Activated CD4-positive, alpha-beta T cell treated with anti-CD3 and anti-CD28 coated beads, Interleukin-10, Interleukin-2, amounts not matched to agents 100 ng/mL and 50 ng/mL, durations not matched to agents 16 hours and 8 hours (primary cell): ENCODE measurements at places on chromosomes 11 and 22.

GRCh38 chr22:28111501-28112189 is 192.6 kb upstream of the PITPNB start:
- DNase-seq = no peak

GRCh38 chr11:101913656-101914055 is 1.2 kb upstream of the CEP126 start:
- DNase-seq = no peak

- no peak for DNase-seq
These were observed 75.2 kb downstream of the ISX start for GRCh38 chr22:35140879-35141745.

DNA sequence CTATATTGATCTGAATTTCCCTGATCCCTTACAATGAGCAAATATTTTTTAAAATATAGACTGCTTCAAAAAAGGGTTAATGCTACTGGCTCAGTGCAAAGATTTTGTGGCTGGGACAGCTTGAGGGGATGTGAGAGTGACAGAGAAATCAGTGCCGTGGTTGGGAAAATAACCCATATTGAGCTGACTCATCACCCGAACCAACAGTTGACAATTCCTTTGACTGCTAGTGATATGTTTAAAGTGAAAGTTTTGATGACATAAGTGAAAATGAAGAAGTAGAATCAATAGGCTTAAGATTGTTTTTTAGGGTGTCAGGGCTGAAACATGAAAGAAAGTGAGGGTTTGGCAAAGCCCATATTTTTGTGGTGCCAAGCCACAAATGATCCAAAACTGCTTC is 257.1 kb upstream of the TENM4 start:
- DNase-seq = peak; percentile 26

GRCh38 chr11:104124979-104125378 is 39.0 kb downstream of the PDGFD start:
- DNase-seq = no peak

- no peak for DNase-seq
These were observed 44.3 kb downstream of the MICAL3 start for GRCh38 chr22:17980015-17980590.

DNA sequence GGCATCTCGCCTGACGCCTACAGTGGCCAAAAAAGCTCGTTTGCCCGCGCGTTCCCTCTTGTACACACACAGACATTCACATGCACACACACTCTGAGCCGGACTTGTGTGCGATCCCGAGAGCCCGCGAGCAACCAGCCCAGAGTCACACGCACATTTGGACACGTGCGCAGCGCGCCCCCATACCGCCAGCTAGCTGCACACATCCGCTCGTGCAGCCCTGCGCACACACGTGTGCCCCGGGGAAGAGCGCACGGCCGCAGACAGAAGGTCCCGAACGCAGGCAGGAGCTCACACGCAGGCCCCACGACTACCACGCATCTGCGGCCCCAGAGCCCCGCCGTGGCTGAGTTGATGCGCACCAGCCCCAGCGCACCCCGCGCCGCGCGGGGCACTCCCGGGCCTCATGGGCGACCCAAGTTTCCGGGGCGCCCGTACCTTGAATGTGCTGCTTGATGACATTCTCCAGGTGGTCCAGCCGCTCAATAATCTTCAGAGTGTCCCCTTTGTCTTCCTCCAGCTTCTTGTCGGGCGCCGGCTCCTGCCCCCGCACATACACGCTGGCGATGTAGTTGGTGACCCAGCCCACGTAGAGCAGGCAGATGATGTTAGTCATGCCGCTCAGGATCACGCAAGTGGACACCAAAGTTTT is 758 bp downstream of the GALNT18 start:
- peak; percentile 62 for DNase-seq

DNA sequence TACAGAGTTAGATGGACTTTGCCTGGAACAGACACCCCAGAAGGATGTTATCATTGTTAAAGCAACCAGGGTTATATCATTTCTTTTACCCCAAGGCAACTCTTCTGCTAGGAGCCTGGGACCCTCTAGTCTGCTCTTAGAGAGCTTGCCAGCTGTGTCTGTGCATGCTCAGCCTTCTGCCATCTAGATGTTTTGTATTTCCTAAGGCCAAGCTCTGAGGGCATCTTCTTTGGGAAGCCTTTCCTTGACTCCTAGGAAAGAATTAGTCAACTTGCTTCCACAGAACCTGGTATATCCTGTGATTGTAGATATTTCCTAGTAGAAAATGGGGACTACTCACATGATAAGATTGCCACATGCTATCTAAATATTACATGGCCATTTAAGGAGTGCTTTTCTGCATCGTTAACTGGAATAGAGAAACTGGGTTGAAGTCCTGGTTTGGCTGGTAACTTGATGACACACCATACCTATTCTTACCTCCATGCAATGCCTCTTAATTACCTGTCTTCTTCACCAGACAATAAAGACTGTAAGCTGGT is 87.6 kb downstream of the STIM1 start:
- DNase-seq = no peak

DNA sequence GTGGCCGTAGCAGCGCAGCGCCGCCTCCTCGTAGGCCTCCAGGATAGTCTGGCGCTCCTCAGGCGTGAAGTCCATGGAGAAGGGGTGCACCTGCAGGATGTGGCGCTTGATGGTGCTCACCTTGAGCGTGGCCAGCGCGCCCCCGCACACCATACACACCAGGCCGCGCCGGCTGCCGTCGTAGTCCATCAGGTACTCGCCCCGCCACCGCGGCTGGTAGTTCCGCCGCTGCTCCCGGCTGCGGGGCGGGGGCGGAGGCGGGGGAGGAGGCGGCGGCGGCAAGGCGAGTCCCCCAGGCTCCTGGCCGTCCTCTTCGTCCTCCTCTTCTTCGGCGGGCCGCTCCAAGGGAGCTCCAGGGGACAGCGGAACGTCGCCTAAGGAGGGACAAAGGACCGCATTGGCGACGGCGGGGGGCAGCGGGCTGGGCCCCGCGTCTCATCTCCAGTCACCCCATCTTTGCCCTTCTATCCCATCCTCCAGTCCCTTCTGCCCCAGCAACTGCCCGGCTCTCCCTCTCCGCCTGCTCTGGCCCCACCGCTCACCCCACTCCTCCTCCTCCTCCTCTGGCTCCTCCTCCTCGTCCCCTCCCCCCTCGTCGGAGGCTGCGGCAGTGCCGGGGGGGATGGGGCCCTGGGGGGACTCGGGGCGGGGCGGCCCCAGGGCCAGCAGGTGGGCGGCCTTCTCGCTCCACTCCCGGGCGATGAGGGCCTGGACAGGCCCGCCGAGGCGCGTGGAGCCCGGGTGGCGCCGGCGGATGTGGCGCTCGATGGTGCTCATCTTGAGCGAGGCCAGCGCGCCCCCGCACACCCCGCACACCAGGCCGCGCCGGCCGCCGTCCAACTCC is 4.9 kb downstream of the ZFTA start:
- no peak for DNase-seq

- DNase-seq = no peak
These were observed 784 bp upstream of the SYNGR1 start for GRCh38 chr22:39348909-39349505.

GRCh38 chr22:30665786-30666185 is 1.9 kb downstream of the DUSP18 start:
- DNase-seq = no peak

- no peak for DNase-seq
These were observed 62.6 kb downstream of the PRCP start for GRCh38 chr11:82837650-82838049.

DNA sequence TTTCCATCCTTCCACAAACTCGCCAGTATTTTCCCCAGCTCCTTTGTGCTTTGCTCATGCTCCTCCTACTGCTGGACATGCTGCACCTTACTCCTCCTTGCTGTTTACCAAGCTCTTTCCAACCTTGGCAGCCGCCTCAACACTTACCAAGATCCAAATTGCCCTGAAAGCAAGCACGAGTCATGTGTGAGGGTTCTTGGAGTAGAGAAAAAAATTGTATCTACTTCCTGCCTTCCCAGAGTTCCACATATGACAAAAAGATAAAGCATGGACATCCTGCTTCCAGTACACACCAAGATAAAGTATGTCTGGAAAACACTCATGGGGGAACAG is 767.5 kb downstream of the NTM start:
- no peak for DNase-seq
